NCI-H345 (cell line): ENCODE measurements at places on chromosomes 2 and 18.

GRCh38 chr2:27095745-27096651, 9.4 kb downstream of the KHK start:
- DNase-seq, result no peak

DNA sequence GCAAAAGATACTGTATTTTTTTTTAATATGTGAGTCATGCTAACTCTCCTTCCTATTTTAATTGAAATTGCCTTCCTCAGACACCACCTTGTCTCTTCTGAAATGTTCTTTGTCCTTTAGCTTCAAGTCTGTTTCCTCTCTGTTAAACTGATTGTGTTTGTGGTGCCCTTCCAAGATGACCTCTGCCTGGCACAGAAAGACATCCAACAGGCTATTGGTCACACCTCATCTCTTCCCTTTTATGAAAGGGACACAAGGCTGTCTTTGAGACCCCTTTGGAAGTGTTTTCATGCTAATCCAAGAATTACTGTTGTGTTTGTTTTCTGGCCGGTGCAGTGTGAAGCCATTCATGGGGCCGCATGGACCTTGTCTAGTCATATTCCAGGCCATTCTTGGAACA, 94.0 kb upstream of the PIK3C3 start:
- no peak for DNase-seq

DNA sequence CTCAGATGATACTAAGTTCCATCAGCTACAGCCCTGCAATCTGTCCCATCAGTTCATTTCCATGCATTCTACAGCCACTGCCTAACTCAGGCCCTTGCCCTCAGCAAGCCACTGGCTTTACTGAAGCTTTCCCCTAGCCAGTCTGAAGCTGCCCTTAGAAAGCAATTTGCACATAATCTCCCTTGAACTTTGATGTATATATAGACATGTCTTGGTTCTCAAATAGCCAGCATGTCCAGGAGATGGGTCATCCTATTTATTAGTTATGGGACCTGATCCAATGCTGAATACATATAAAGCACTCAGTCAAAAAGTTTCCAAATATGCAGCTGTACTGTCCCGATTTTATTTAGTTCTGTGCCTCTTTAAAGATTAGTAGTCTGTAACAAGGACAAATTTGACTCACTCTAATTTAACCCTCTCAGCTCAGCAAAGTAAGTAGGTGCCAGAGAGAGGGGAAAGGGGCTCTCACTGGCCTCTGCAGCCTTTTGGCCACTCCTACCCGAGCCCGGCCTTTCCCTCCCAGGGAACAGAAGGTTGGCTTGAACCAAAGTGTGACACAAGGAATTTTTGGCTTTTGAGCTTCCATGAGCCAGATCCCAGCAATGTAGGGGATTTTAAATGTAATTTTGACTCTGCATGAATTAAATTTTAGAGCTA, 70.7 kb downstream of the CCDC93 start:
- DNase-seq, result no peak

GRCh38 chr2:19169134-19169768, 189.2 kb downstream of the OSR1 start:
- DNase-seq, result no peak

GRCh38 chr2:71748227-71748626, 294.9 kb downstream of the DYSF start:
- no peak for DNase-seq

DNA sequence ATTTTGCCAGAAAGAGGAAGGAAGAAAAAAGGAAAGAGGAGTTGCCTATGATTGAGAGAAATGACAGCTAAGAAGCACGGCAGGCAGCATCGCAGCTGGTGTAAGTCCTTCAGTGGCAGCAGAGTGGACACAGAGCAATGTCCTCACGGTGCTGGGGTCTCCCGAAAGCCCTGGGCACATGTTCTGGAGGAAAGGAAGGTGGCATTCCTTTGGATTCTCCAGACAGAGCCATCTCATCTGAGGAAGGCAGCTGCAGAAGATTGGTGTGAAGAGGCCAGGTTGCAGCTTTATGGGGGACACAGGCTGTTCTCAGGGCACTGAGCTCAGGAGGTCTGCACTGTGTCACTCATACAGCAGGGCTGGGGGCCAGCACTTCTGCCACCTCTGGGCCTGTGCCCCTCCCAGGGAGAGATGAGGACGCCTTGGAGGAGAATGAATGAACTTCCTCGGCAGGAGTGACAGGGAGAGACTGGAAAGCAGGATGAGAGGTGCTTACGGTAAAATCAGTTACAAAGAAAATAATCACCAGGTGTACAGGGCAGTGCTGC, 252.0 kb upstream of the MYT1L start:
- DNase-seq, result no peak

- peak; percentile 56 for DNase-seq
These were observed 38.2 kb downstream of the ACVR1 start for GRCh38 chr2:157837851-157838441.

DNA sequence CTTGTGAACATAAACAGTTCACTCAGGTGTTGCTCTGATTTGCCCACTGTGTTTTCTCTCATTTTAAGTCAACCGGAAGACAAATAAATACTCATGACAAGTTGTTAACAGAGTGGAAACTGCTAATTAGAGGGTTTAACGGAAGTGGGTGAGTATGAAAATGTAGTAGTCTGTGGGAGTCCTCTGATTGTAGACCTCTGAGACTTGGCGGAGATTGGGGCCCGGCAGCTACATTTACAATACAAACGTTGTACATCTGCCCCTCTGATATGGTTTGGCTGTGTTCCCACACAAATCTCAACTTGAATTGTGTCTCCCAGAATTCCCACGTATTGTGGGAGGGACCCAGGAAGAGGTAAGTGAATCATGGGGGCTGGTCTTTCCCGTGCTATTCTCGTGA, 107.3 kb upstream of the FAM98A start:
- DNase-seq, result no peak

- DNase-seq, result no peak
These were observed 11.8 kb upstream of the KCMF1 start for GRCh38 chr2:84959095-84959565.

DNA sequence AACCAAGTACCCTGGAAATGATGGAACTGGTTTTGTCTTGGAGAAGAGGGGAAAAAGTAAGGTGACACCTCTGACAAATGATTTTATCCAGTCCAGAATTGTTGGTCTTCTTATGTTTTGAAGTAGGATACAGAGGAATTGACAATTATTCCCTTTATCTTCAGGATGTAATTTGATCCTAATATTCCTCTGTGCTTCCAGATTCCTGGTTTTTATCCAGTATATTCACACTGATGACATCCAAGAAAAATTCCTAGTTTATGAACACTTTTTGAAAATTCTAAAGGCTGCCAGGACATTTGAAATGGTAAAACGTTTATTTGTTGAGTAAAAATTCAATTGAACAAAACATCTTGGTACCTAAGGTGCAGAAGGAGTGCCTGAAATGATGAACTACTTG, 22.2 kb upstream of the ETAA1 start:
- DNase-seq, result no peak

DNA sequence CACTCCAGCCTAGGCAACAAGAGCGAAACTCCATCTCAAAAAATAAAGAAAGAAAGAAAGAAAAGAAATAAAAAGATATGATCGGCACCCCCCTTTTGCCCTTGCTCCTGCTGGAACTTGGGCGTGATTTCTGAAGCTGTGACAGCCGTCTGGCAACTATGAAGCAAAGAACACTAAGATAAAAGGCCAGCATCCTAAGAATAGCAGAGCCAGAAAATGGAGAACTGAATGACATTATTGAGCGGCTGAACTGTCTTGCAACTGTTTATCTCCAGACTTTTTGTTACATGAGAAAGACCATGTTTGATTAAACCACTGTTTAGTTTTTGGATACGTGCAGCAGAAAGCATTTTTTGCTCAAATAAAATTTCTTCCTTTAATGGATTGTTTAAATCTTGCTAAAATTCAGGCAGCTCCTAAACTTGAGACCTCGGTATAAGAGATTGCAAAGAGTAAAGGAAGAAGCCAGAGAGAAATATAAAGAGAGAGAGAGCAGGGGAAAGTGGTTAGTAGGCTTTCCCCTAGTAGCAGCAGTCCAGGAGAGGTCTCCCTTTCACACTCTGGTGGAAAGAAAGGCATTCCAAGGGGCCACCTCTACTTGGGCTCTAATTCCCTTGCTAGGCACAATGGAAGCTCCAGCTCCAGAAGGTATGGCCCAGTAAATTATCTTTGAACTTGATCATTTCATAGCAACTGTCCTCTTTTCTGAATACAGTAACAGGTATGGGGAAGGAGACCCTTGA, 8.2 kb upstream of the MBD2 start:
- no peak for DNase-seq

- peak; percentile 49 for DNase-seq
These were observed 36.4 kb upstream of the FOSL2 start for GRCh38 chr2:28356095-28356911.

DNA sequence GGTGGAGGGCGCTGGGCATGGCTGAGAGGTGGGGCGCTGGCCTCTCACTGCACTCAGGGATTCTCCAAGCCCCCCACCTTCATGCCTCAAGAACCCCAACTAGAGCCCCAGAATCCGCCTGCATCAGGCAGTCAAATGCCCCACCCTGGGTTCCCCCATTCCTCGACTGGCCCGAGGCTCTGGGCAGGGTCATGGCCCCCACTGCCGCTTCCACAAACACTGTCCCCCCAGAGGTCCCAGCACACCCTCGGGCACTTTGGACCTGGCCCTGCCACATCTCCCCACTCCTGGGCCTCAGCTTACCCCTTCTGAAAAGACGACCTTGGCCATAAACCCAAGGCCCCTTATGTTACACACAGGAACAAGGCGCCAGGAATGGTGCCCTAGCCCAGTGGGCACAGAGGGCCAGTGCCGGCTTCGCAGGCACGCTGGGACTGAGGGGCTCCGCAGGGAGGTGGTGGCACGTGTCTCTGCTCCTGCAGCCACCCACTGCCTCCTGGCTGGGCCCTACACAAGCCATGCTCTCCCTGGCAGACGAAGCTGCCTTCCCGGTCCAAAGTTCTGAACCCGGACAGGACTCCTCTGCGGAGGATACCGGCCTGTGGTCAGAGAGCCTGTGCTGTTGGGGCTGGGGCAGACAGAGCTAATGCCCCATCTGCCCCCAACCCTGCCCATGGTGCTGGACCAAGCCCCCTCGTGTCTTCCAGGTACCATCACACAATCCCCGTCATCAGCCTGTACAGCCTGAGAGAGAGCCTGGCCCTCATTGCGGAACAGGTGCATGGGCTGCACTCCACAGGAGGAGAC, 6.8 kb downstream of the AGXT start:
- no peak for DNase-seq

GRCh38 chr2:232563580-232563979, 13.1 kb downstream of the EIF4E2 start:
- DNase-seq, result no peak

- DNase-seq, result no peak
These were observed 26.6 kb downstream of the HS1BP3 start for GRCh38 chr2:20624156-20624883.

GRCh38 chr2:219560037-219560892, 11.1 kb downstream of the OBSL1 start:
- no peak for DNase-seq

DNA sequence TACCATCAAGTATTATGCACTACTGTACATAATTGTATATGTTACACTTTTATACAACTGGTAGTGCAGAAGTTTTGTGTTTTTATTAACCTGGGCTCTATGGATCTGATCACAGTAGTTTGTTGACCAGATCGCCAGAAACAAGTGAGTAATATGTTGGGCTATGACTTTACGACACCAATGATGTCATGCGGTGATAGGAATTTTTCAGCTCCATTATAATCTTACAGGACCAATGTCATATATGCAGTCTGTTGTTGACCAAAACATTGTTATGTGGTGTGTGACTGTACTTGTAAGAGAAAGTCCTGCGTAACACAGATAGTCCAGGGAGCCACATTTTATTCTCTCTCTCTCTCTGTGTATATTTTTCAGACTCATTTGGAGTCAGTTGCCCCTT, 4.5 kb upstream of the ACOXL start:
- no peak for DNase-seq

GRCh38 chr2:9258501-9258900, 51.9 kb downstream of the ASAP2 start:
- DNase-seq, result no peak

DNA sequence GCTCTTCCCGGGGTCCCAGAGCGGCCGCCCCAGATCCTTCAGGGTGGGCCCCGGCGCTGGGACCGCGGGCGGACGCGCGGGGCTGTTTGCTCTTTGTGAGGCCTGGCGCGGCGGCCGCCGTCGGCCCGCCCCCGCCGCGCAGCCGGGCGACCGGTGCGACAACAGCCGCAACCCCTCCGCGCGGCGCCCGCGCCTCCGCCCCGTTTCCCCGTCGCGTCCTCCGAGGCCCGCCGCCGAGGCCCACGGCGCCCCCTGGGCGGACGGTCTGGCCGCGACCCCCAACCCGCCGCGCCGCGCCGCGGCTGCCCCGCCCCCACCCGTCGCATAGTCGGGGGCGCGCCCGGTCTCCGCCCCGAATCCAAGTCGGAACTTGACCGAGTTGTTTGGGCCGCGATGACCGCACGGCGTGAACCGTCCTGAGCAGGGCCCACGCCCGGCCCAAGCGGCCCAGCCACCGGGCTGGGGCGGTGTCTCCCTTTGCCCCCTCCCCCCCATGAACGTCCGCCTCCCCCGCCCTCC, 448 bp downstream of the YPEL5 start:
- DNase-seq, result no peak

- DNase-seq, result no peak
These were observed 2.6 kb downstream of the SLC14A1 start for GRCh38 chr18:45726603-45727002.

DNA sequence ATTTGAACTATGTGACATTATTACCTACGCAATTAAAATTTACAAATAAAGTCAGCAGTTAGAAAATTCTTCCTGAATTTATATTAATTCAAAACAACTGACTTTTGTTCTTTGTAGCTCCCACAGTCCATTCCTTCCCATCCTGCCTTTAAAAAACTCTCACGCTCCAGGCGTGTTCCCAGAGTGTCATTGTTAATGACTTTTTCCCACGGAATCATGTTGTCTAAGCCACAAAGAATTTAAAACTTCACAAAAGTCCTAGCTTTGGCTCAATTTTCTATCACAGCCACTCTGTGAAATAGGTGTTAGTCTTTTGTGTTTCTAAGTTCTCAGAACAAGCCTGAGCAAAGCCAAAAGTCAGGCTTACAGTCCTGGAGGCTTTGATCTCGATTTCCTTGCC, 26.5 kb downstream of the SLC1A4 start:
- DNase-seq, result no peak

- DNase-seq, result no peak
These were observed 13.6 kb downstream of the MRO start for GRCh38 chr18:50806208-50806616.

DNA sequence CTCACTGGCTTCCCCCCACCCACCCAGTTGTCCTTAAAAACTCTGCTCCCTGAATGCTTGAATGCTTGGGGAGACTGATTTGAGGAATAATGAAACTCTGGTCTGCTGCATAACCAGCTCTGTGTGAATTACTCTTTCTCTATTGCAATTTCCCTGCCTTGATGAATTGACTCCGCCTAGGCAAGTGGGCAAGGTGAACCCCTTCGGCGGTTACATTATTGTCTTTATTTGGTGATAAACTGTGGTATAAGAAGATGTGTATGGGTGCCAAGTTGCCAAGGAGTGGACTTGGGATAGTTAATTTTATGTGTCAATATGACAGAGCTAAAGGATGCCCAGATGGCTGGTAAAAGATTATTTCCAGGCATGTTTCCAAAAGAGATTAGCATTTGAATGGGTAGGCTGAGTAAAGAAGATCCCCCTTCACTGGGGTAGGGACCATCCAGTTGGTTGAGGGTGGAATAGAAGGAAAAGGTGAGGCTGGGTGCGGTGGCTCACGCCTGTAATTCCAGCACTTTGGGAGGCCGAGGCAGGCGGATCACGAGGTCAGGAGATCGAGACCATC, 98.5 kb upstream of the HAAO start:
- DNase-seq, result peak; percentile 23
